ENCODE measurements at places on chromosomes 12 and 14. TPM values are rescaled to one million over a fixed set of nuclear protein-coding genes. Genes with fewer than 3 reads are reported as not detected.

The WSCD2 gene
- not detected for total RNA-seq

DNA sequence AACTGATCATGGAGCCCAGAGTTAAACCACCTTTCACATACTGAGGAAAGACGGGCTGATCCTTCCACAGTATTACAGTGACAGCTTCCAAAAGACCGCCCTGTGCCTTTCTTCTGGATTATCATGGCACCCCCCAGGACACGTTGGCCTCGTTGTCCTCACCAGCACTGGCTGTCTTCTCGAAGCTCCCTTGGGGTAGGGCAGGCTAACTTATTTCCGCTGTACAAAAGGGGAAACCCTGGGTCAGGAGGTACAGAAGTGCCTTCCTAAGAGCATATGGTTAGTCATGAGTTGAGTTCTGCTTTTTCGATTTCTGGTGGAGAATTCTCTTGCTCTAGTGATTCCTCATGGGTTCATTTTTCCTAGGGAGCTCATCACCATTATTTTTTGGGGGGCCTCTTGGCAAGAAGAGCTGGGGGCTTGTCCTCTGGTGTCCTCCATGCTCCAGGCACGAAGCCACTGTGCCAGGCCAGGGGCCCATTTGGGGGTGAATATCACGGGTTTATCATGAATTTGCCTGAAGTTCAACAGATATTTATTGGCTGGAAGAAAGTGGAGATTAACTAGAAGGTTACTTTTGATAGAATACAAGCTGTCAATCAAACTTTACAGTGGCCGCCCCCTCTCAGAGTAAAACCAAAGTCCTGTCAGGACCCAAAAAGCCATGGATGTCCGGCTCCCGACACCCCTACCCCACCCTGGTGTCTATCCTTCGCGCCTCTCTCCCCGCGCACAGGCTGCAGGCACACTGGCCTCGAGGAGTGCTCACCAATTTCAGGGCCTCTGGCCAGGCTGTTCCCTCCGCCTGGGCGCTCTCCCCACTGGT is 8.8 kb upstream of the TRAF3 start:
- DNase-seq: no peak

- no peak for DNase-seq
Observed at GRCh38 chr12:41473441-41473840, 285.3 kb downstream of the PDZRN4 start.

- no peak for DNase-seq
Observed at GRCh38 chr12:103301642-103302591, 193.9 kb downstream of the C12orf42 start.

DNA sequence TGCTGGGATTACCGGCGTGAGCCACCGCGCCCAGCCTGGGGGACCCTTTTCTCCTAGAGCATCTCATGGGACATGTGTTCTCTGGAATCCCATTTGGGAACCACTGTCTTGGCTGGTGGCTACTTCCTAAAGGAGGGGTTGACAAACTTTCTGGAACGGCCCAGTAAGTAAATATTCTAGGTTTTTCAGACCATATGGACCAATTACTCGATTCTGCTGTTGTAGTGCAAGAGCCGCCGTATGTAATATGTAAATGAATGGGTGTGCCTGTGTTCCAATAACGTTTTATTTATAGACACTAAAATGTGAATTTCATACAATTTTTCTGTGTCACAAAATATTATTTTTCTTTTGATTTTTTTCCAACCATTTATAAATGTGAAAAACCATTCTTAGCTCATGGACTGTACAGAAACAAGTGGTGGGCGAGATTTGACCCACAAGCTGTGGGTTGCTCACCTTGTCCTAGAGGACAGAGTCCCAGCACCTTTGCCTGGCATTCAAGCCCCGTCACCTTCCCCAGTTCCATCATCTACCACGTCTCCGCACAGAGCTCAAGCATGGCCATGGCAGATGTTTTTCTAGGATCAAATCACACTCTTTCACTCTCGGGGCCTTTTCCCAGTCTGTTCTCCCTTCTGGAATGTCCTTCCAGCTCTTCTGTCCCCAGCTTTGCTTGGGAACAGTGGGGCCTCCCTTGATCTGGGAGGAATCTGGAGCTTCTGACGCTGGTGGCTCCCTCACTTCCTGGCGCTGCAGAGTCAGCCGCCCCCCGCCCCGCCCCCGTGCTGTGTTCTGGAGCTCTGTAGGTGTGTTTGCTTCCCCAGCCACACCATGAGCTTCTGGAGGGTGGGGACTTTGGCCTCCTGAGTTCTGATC is 17.9 kb upstream of the RCOR1 start:
- DNase-seq: no peak

DNA sequence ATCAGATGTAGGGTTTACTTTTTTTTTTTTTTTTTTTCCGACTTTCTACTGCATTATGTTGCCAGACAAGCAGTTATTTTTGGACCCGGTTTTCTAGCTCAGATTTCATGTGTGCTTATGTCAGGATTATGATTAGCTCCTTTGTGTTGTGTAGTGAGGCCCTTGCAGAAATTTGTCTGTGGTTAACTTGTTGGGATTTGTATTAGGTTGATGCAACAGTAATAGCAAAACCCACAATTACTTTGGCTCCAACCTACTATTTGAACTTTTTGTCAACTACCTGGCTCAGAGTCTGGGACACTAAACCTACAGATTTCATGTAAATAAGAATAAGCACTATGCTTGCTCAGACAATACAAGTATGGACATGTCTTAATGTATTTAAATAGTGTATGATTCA is 44.1 kb upstream of the KCNJ8 start:
- DNase-seq: no peak

GRCh38 chr12:112844814-112845565 is 53.4 kb downstream of the RPH3A start:
- DNase-seq: no peak
